ENCODE measurements at places on chromosomes 7 and 10. TPM values are rescaled to one million over a fixed set of nuclear protein-coding genes. Genes with fewer than 3 reads are reported as not detected.

The GPR15LG gene
- not detected for total RNA-seq

The CALHM3 gene
- total RNA-seq: not detected

The HTRA1 gene
- total RNA-seq: 87.1 TPM

The NUTM2E gene
- 0.10 TPM for total RNA-seq

The DEPP1 gene
- total RNA-seq: 19.0 TPM

The GRM3 gene
- not detected for total RNA-seq

The ERVW-1 gene
- total RNA-seq: not detected

The RPEL1 gene
- total RNA-seq: not detected

The SPAM1 gene
- total RNA-seq: not detected

The ODAD2 gene
- not detected for total RNA-seq

The TEX47 gene
- not detected for total RNA-seq

The SAMD9L gene
- total RNA-seq: 4.1 TPM

The ANK3 gene
- 287 TPM for total RNA-seq

The FXYD4 gene
- total RNA-seq: not detected

The ANKRD30A gene
- total RNA-seq: not detected

The CYP3A4 gene
- total RNA-seq: not detected

The FAM237B gene
- total RNA-seq: not detected

The KCNMA1 gene
- 1.4 TPM for total RNA-seq

The HGF gene
- total RNA-seq: 4.0 TPM

The FAM13C gene
- total RNA-seq: 8.5 TPM

The SORBS1 gene
- total RNA-seq: 1,253 TPM

The TMEM229A gene
- total RNA-seq: not detected

The EIF3B gene
- 76.8 TPM for total RNA-seq

The PTF1A gene
- total RNA-seq: not detected

The CRHR2 gene
- 1.0 TPM for total RNA-seq

The CDC14C gene
- total RNA-seq: not detected

The NPFFR1 gene
- not detected for total RNA-seq

The CCDC7 gene
- total RNA-seq: 21.1 TPM

The IFIT5 gene
- 16.9 TPM for total RNA-seq

The APBB1IP gene
- 5.3 TPM for total RNA-seq

The BBIP1 gene
- 28.3 TPM for total RNA-seq

The CLDN12 gene
- total RNA-seq: 36.5 TPM

The SLC18A3 gene
- not detected for total RNA-seq

The ITGB8 gene
- total RNA-seq: 0.93 TPM

The CCDC186 gene
- total RNA-seq: 16.8 TPM

The GRID1 gene
- total RNA-seq: 1.3 TPM

The WEE2 gene
- not detected for total RNA-seq

The IGF2BP3 gene
- not detected for total RNA-seq

The RINT1 gene
- 12.4 TPM for total RNA-seq

The HSPA12A gene
- total RNA-seq: 18.1 TPM

The MAPK8 gene
- 31.5 TPM for total RNA-seq

The CLDN3 gene
- not detected for total RNA-seq

The BMPR1A gene
- 34.4 TPM for total RNA-seq

The RABGEF1 gene
- total RNA-seq: 16.8 TPM

The DOCK1 gene
- total RNA-seq: 19.0 TPM
